ENCODE measurements at places on chromosomes 2 and 18.

DNA sequence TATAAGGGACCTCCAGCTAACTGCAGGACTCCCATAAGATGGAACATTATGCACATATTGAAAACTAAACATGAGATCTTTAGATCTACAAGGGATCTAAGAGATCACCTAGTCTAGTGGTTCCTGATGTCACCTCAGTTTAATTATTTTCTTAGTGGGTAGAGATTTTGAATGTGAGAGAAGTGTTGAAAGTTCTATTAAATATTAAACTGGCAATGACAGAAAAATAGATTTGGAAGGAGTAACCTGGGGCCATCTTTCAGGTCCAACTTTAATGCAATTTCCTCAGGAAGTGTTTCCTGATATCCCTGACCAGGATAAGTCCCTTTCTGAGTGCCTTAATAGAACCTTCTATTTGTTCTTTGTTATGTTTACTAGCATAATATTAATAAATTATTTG lies 29.1 kb upstream of the CPS1 start:
- DNase-seq = no peak

GRCh38 chr2:139374296-139374850 lies 594.2 kb upstream of the NXPH2 start:
- no peak for DNase-seq

DNA sequence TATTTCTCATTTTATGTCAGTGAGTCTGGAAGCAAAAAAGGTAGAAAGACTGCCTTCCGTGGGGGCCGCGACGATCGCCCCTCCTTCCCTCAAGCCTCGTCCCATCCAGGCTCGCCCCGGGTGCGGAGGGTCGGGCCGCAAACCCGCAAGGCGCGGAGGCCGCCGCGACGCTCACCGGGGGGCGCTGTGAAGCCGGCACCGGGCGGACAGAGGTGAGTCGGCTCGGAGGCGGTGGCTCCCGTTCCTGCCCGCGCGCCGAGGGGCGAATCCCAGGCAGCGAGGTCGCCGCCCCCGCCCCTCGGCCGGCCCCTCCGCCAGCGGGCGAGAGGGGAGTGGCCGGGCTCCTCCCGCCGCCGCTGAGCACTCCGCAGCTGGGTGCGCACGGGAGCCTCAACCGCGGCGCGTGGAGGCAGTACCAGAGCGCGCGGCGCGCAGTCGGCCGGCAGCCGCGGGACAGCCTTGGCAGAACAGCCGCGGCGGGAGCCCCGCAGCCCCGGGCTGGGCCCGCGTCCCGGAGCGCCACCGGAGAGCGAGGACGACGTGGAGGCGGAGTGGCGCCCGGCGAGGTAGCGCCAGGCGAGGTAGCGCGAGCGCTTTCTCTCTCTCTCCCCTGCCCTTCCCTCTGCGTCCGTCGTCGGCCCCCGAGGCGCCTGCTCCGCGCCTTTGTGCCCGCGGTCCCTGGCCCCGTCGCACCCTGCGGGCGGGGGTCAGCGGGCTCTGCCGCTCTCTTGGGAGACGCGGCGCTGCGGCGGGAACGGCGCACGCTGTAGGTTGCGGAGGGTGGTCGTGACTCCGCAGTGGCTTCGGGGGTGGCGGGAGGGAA lies at the start of gene MYO1B:
TSS of gene MYO1B (plus strand) at position 359 of the 823 bp plus-strand sequence. CDS start 31,492 bp downstream, outside the sequence.
- DNase-seq = peak; percentile 83

DNA sequence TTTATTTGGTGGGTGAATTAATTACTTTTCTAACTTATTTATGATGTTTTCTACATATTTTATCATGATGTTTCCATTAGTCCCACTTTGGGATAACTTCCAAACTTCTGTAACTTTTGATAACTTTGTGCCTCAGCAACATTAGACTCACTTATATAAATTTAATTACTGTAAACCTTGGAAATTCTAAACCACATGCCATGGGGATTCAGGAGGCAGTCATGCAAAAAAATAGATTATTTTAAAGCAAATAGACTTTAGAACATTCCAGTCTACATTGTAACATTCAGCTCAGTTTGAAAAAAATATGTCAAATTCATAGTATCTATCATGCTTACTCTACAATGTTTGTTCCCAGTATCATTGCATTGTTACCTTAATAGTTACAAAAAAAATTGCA lies 728.5 kb upstream of the NRXN1 start:
- no peak for DNase-seq

DNA sequence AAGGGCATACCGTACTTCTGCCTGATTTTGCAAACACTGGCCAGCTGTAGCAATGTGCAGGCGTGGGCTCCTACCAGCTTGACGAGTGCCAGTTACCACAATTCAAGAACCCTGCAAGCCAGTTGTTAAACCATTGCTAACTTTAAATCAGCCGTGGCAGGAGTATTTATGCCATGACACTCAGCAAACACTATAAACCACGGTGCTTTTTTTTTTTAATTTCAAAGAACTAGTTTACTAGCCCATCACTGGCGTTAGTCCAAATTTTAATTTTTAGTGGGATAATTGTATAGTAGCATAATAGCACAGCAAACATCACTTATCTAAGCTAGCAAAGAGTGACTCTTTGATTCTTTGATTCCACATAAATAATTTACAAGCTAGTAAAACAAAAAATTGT lies 111.1 kb downstream of the COL4A4 start:
- DNase-seq = no peak

DNA sequence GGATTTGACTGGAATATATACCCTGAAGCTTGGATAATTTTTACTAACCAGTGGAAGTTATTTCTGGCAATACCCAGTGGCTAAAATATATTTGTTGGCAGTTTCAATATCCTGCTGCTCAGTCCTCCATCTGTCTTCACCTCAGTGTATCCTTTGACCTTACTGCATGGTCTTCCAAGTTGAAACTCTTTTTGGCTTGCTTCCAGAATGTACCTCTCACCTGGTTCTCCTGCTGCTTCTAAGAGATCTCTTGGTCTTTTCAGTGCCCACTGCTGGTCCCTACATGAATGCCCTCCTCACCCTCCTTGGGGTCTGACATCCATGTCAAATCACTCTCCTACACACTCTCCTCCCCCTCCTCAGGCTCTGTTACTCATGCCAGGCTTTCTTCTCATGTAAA lies 4.8 kb upstream of the KDM3A start:
- no peak for DNase-seq

DNA sequence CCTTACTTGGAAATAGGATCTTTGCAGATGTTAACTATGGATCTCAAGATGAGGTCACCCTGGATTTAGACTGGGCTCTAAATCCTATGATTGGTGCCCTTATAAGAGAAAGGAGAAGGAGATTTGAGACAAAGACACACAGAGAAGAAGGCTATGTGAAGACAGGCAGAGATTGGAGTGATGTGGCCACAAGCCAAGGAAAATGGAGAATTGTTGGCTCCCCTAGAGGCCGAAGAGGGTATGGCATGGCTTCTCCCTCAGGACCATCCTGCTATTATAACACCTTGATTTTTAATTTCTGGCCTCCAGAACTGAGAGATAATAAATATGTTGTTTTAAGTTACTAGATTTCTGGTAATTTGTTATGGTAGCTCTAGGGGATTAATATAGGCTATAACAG lies 7.6 kb downstream of the CYBRD1 start:
- DNase-seq = no peak

GRCh38 chr2:133421516-133422324 lies 146.5 kb downstream of the NCKAP5 start:
- DNase-seq = no peak

DNA sequence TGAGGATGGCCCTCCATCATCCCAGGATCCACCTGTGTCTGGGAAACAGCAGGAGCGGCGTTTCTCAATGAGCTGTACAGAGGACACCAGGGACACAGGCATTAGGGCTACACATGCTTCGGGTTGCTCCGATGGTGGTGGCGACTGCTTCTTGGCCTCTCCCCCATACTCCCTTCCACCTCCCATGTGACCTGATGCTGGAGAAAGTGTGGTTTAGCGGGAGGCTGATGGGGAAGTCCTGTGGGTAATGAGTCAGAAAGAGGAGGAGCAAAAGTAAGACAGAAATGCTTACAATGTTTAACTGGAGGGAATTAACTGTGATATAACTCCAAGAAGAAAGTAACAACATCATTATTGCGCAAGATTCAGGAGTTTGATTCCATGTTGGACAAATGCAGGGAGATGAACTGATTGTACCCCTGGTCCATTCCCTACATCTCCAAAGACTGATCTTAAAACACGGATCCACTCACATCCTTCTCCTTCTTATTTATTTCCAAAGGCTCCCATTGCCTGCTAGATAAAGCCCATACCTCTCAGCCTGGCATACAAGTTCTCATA lies 186.6 kb downstream of the NRP2 start:
- peak; percentile 88 for DNase-seq

DNA sequence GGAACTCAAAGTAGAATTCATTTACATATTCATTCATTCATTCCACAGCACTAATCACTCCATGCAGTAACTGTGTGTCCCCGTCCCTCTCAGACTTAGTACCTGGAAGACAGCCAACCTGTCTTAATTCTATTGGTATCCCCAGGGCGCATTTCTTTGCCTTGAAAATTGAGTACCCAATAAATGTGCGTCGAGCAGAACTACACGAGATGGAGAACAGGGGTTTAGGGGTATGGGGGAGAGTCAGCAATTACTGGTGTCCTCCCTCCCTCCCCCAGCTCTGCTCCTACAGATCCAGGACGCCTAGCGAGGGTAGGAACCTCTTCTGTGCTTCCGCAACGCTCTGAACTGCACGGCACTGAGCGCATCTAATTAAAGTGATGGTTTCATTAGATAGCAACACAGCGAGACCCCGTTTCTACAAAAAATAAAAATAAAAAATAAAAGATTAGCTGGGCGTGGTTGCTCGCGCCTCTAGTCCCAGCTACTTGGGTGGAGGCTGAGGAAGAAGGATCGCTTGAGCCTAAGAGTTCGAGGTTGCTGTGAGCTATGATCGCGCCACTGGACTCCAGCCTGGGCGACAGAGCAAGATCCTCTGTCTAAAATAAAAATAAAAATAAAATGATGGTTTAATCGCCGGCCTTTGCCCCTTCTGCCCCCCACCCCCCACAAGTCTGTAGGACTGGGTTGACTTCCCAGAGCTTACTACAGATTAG lies 614 bp upstream of the FKBP1B start:
- DNase-seq = no peak

GRCh38 chr2:22880161-22880560 lies 504.8 kb upstream of the KLHL29 start:
- no peak for DNase-seq

- DNase-seq = no peak
Measured at GRCh38 chr2:169741-170140, 94.1 kb downstream of the SH3YL1 start.

- DNase-seq = peak; percentile 77
Measured at GRCh38 chr2:36650031-36650829, 46.3 kb upstream of the VIT start.

DNA sequence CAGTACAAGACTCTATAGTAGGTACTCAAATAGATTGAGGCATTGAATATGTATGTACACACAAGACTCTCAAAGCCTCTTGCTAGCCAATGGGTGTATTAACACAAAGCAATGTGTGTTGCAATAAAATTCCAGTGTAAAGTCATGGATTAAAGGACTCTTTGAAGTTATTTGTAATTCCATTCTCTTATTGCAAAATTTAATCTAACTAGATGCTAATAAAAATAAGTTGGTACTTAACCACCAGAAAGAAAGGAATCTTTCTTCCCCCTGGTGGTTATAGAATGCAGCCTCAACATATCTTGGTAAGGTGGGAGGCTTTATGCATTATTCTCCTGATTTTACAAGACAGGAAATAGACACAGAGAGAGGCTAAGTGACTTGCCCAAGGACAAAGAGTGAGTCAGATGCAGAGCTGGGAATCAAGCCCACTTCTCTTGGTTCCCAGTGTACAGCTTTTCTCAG lies 18.0 kb downstream of the LRP1B start:
- peak; percentile 86 for DNase-seq

DNA sequence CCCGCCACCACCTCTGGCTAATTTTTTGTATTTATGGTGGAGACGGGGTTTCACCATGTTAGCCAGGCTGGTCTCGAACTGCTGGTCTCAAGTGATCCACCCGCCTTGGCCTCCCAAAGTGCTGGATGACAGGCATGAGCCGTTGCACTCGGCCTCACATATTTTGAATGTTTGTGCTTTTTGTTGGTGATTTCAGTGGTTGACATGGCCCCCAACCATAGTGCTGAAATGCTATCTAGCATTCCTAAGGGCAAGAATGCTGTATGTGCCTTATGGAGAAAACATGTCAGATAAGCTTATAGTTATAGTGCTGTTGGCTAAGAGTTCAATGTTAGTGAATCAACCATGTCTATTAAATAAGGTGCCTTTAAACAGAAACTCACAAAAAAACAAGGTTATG lies 8.9 kb downstream of the ZAP70 start:
- DNase-seq = peak; percentile 13

DNA sequence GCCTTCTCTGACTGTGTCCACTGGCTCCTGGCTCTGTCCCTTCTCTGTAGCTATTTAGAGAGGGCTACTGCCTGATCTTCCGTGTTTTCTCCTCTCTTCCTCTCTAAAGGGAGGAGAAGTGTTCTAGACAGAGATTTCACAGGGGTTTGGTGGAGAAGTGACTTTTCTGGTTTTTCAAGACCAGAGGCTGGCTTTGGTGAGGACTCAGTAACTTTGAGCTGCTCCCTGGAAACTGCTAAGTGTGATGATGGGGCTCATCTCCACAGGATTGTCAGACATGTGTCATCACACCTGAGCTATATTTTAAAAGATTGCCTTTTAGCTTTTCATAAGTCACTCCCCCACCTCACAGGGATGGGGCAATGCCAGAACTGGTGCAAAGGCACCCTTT lies 6.2 kb downstream of the MAL start:
- no peak for DNase-seq

GRCh38 chr2:161135951-161136593 lies 24.2 kb upstream of the TANK start:
- DNase-seq = no peak

- DNase-seq = no peak
Measured at GRCh38 chr2:196610796-196611195, 28.7 kb upstream of the CCDC150 start.

DNA sequence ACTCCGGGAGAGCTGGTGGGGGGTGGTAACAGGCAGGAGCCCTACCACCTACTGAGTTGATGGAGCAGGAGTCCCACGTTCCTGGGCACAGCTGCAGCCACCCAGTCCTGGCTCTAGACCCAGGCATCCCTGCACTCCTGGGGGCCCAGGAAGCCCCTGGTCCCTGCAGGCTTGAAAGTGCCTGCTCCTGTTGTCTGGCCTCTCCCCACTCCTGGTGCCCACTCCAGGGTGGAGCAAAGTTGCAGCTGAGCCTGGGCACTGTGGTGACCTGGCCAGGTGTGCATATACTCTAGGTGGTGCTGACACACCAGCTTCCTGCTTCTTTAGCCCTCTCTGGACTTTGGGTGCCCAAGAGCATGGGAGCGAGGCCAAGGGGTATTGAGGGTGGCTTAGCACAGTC lies 119.0 kb upstream of the SLC38A11 start:
- DNase-seq = no peak

DNA sequence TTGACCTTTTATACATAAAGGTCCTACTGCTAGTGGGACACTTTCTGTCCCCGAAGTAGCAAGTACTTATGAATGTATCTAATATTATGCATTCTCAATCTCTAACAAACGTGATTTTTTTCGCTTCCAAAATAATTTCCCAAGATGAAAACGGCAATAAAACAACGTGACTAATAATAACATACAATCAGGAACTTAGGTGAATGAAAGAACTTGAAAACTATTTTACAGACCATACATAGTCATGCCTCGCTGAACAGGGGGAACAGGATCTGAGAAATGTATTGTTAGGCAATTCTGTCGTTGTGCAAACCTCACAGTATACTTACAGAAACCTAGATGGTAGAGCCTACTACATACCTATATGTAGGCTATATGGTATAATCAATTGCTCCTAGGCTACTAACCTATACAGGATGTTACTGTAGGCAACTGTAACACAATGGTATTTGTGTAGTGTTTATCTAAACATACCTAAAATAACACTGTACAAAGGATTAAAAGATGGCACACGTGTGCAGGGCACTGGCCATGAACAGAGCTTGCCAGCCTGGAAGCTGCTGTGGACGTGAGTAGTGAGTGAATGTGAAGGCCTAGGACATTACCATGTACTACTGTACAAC lies 2.5 kb downstream of the RTN4 start:
- peak; percentile 47 for DNase-seq
